Effector memory CD4-positive, alpha-beta T cell (primary cell): ENCODE measurements at places on chromosomes 11 and 22.

DNA sequence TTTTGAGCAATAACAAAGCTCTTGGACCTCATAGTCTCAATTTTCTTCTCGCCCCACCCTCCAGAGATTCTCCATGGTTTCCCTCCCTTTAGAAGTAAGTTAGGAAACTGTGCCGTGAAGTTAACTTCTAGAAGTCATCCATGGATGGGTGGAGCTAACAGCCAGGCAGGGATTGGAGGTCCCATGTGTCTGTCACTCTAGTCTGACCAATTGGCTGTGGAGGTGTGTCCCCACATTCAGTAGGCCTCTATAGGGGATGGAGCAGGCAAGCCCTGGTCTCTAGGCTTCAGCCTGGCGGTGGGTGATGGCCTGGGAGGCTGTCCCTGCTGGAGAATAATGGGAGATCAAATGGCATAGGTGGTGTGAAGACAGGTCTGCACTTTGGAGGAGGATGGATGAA is 50.7 kb downstream of the TP53I11 start:
- H3K36me3 ChIP-seq: peaks cover 17% of the 10 kb centered on the region
- H3K4me1 ChIP-seq: no peaks in the 10 kb centered on the region
- H3K27me3 ChIP-seq: no peaks in the 10 kb centered on the region
- no peak overlapping the region for H3K27ac ChIP-seq
- DNase-seq: no peak
- no peak overlapping the region for H3K4me3 ChIP-seq

GRCh38 chr22:27840436-27840835 is 38.9 kb upstream of the MN1 start:
- no peak overlapping the region for H3K27ac ChIP-seq
- DNase-seq: no peak
- no peaks in the 10 kb centered on the region for H3K36me3 ChIP-seq
- no peaks in the 10 kb centered on the region for H3K4me1 ChIP-seq
- no peaks in the 10 kb centered on the region for H3K27me3 ChIP-seq
- H3K4me3 ChIP-seq: no peak overlapping the region

DNA sequence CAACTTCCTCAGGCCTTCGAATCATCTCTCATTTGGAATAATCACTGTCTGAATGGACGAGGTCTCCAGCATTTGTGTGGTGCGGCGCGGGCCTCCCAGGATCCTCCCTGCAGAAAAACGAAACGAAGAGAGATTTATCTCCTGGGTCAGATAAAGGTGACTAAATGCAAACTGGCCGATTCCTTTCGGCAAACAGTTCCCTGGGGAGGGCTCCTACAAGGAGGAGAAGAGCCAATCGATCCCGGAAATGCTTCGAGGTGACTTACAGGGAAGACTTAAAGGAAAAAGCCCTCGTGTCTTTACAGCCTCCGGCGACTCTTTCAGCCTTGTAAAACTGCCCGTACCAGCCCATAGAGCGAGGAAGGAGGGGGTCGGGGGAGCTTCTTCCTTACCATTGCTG is 126.5 kb downstream of the MIAT start:
- H3K4me3 ChIP-seq: no peak overlapping the region
- no peaks in the 10 kb centered on the region for H3K27me3 ChIP-seq
- no peak for DNase-seq
- no peaks in the 10 kb centered on the region for H3K4me1 ChIP-seq

DNA sequence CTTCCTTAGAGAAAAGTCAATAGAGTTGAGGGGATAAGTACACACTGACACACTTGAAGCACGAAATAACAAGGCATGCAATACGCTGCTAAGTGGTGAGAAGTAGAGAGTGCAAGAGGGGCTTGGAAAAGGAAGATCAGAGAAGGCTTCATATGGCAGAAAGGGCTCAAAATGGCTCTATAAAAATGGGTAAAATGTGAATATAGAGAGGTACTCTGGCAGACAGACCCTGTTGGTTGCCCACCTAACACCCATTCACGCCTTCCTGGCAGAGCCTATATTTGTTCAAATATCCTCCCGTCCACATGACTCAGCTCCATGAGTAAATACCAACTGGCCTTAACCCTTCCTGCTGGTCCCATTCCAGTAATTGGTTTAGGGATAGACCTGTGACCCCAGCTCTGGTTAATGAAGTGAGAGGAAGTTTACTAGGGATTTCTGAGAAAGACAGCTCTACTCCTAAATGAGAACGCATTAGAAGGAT is 38.9 kb upstream of the CCDC34 start:
- H3K27me3 ChIP-seq: no peaks in the 10 kb centered on the region
- H3K4me1 ChIP-seq: no peaks in the 10 kb centered on the region
- H3K4me3 ChIP-seq: no peak overlapping the region
- no peak for DNase-seq
- H3K36me3 ChIP-seq: no peaks in the 10 kb centered on the region

GRCh38 chr11:64650923-64651523 is 60.0 kb downstream of the SLC22A12 start:
- no peak for DNase-seq
- no peaks in the 10 kb centered on the region for H3K4me1 ChIP-seq
- H3K27me3 ChIP-seq: peaks cover 3% of the 10 kb centered on the region
- H3K4me3 ChIP-seq: no peak overlapping the region

GRCh38 chr11:102783016-102783415 is 2.6 kb upstream of the MMP10 start:
- no peaks in the 10 kb centered on the region for H3K36me3 ChIP-seq
- DNase-seq: no peak
- H3K4me1 ChIP-seq: no peaks in the 10 kb centered on the region

GRCh38 chr11:115618428-115618827 is 114.2 kb upstream of the CADM1 start:
- no peaks in the 10 kb centered on the region for H3K4me1 ChIP-seq
- H3K36me3 ChIP-seq: no peaks in the 10 kb centered on the region
- no peak for DNase-seq
- no peak overlapping the region for H3K4me3 ChIP-seq
- H3K27ac ChIP-seq: no peak overlapping the region

DNA sequence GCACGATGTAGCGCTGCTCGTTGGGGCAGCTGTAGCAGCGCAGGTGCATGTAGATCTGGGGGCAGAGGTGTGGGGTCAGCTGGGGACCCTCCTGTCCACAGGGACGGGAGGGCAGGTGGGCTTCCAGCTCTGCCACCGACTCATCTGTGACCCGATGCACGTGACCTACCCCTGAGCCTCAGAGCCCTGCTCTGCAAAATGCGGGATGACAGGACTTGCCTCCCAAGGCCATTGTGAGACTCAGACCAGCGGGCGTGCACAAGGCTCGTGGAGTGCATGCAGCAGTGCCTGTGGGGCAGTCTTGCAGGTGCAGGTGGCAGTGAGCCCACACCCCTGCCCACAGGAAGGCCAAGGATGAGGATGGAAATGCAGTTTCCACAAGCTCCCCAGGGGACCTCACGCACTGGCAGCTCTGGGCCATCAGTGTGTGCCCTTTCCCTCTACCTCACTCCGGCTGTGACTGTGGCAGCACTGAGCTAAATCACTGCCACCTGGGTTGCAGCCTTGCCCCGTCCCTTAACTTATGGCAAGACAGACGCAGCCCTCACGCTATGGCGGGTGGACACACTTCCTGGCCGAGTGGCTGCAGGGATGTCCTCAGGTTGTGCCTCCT is 26.7 kb downstream of the TMEM184B start:
- H3K27me3 ChIP-seq: no peaks in the 10 kb centered on the region
- no peak overlapping the region for H3K27ac ChIP-seq

DNA sequence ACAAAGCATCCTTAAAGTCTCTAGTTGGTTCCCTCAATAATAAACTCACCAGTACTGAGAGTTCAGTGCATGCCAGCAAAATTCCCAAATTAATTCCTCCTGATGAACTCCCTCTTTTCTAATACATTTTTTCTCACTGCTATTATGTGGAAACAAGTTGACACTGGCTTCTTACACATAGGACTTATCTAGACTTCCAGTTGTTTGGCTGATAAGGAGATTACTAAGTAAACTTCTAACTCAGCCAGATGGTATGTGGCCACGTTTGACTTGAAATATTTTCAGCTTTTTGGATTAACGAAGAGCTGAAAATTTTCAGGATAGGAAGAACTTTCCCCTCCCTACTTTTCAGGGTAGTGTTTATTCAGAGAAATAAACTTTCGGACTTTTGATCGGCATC is 1154.2 kb upstream of the TENM4 start:
- H3K27me3 ChIP-seq: no peaks in the 10 kb centered on the region
- DNase-seq: no peak
- H3K27ac ChIP-seq: no peak overlapping the region
- no peaks in the 10 kb centered on the region for H3K36me3 ChIP-seq

- no peaks in the 10 kb centered on the region for H3K27me3 ChIP-seq
- peak; percentile 26 for DNase-seq
- H3K4me1 ChIP-seq: peaks cover 6% of the 10 kb centered on the region
These were observed 709 bp downstream of the FTH1 start for GRCh38 chr11:61966734-61967115.

- H3K27ac ChIP-seq: no peak overlapping the region
- H3K4me3 ChIP-seq: no peak overlapping the region
- H3K4me1 ChIP-seq: no peaks in the 10 kb centered on the region
- no peak for DNase-seq
- peaks cover 23% of the 10 kb centered on the region for H3K36me3 ChIP-seq
These were observed 10.7 kb downstream of the PPFIA1 start for GRCh38 chr11:70281156-70281609.

DNA sequence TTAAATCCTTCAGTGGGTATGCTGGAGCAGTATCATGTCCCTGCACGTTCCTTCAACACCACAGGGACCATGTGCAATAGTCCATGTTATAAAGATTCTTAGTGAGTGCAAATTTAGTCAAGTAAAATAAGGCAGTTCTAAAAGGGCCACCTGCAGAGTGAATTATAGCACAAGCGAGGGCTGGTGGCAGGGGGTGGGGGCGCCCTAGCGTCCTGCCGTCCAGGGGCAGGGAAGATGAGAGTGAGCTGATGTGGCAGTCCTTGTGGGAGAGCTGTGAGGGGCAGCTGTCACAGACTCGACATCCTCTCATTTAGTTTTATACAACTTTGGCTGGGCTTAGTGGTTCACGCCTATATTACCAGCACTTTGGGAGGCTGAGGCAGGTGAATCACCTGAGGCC is 29.1 kb downstream of the FAM118A start:
- no peaks in the 10 kb centered on the region for H3K4me1 ChIP-seq
- no peak for DNase-seq
- H3K27ac ChIP-seq: no peak overlapping the region
- peaks cover 58% of the 10 kb centered on the region for H3K36me3 ChIP-seq

DNA sequence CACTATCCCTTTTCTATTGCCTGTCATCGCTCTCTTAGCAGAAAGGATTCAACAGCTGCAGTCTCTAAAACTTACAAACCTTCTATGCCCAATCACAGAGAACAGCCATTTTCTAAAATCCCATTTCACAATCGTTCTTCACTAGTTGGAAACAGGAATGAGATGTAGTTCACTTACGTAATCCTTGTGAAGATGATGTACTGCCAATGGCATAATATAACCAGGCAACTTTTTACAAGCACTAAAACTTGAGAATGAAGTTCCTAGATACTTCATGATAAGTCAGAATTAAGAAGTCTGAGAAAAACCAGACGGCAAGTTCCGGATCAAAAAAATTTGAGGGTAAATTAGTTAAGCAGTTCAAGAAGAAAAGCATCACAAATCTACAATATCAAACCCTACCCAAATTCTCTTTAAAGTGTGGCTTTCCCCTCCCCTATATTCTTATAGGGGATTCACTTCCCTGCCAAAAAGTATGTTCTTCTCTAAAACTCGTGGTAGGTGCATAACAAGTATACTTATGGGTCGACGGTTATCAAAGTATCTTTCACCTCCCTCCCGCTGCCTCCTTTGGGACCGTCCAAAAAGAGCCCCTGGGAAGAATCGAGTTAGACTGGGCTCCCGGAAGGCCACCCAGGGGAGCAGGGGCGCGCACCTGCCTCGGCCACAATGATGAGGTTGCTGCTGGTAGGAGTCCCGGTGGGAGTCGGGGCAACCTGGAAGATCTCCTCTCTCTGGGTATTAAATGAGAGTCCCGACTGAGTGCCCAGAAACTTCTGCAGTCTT is 666 bp downstream of the MSANTD4 start:
- H3K36me3 ChIP-seq: no peaks in the 10 kb centered on the region
- H3K4me1 ChIP-seq: peaks cover 6% of the 10 kb centered on the region
- DNase-seq: no peak

GRCh38 chr11:11419747-11420146 is 66.7 kb upstream of the CSNK2A3 start:
- H3K4me1 ChIP-seq: no peaks in the 10 kb centered on the region
- no peak for DNase-seq
- H3K36me3 ChIP-seq: no peaks in the 10 kb centered on the region
- H3K27ac ChIP-seq: no peak overlapping the region

DNA sequence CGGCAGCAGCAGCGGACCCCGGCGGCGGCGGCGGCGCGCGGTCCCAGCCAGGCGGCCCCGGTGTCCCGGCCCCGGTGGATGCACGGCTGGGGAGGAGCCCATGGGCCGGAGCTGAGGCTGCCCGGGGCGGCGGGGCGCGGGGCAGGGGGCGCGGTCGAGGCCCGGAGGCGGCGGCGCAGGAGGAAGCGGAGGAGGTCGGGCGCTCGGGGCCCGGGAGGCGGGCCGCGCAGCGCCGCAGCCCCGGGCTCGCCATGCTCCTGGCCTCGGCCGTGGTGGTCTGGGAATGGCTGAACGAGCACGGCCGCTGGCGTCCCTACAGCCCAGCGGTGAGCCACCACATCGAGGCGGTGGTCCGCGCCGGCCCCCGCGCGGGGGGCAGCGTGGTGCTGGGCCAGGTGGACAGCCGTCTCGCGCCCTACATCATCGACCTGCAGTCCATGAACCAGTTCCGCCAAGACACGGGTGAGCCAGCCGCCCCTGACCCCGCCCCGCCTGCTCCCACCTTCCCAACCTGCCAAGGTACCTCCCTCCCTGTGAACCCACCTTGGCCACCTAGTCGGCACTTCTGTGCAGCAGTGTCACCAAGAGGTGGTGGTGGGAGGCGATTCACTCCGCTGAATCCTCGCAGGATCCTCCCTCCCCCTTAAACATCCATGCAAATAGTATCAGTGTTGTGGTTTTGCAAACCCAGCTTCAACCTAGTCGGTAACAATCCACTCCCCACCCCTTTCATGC is 580 bp downstream of the DTX4 start:
- no peaks in the 10 kb centered on the region for H3K27me3 ChIP-seq
- peak overlapping the region; percentile 77 for H3K4me3 ChIP-seq
- DNase-seq: no peak
- peaks cover 11% of the 10 kb centered on the region for H3K4me1 ChIP-seq
- H3K27ac ChIP-seq: peak overlapping the region; percentile 65

GRCh38 chr11:20049231-20049630 is 111.0 kb downstream of the DBX1 start:
- no peaks in the 10 kb centered on the region for H3K36me3 ChIP-seq
- no peaks in the 10 kb centered on the region for H3K27me3 ChIP-seq
- H3K4me1 ChIP-seq: no peaks in the 10 kb centered on the region
- no peak overlapping the region for H3K27ac ChIP-seq
- DNase-seq: no peak
- no peak overlapping the region for H3K4me3 ChIP-seq

GRCh38 chr22:22069450-22070370 is 87.1 kb upstream of the TOP3B start:
- H3K4me1 ChIP-seq: no peaks in the 10 kb centered on the region
- DNase-seq: no peak
- no peaks in the 10 kb centered on the region for H3K36me3 ChIP-seq
- H3K27ac ChIP-seq: no peak overlapping the region
- no peak overlapping the region for H3K4me3 ChIP-seq
